ENCODE measurements at places on chromosomes 11 and 22.

GRCh38 chr11:12598330-12599256, 75.6 kb upstream of the TEAD1 start:
- DNase-seq = no peak

- no peak for DNase-seq
These were observed 1.5 kb upstream of the JAML start for GRCh38 chr11:118226296-118226695.

DNA sequence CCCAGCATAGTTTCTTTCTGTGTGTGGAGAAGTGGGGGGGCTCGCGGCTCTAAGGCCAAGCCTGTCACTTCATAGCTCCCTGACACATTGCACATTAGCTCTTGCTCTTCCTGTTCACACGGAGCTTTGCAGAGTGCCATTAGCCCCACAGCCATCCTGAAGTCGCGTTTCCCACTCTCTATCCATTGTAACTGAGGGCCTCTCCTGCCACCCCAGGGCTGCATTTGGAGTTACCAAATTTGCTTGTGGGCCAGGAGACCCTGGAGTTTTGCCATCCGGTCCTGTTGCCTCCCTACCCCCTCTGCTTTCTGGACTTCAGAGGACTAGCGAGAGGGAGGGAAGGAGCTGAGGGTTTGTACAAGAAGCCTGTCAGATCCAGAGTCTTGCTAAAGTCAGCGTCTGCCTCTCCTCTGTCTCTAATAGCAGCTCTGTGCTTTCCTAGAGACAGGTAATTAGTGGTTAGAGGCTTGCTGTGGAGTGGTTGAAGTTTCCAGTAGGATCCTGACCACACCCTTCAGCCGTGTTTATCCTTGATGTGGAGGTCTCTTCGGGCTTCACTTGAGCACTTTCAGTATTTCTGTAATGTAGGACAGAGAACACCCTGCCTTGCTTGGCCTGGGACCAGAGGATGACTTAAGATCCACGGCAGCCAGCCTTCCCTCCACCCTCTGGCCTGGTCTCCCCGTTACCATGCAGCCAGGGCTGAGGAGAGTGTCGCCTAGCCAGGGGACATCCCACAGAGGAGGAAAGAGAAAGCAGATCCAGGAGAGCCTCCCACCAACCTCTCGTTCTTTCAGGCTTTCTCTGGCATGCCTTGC, 14.1 kb downstream of the DCPS start:
- peak; percentile 81 for DNase-seq

DNA sequence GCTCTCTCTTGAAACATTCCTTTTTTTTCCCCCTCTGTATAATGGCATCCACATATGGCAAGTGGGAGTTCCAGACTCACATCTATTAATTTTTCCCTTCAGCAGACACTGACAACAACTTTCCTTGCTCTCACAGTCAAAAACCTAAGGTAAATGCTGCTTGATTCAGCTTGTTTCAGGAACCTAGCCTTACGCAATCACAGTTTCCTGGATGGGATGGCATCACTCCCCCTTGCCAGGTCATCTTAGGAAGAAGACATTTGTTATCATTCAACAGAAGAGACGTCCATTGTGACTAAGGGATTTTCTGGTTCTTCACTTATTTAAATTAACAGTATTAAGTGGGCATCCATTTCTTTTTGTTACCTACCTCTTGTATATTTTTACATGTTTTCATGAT, 112.0 kb upstream of the PDGFD start:
- no peak for DNase-seq

DNA sequence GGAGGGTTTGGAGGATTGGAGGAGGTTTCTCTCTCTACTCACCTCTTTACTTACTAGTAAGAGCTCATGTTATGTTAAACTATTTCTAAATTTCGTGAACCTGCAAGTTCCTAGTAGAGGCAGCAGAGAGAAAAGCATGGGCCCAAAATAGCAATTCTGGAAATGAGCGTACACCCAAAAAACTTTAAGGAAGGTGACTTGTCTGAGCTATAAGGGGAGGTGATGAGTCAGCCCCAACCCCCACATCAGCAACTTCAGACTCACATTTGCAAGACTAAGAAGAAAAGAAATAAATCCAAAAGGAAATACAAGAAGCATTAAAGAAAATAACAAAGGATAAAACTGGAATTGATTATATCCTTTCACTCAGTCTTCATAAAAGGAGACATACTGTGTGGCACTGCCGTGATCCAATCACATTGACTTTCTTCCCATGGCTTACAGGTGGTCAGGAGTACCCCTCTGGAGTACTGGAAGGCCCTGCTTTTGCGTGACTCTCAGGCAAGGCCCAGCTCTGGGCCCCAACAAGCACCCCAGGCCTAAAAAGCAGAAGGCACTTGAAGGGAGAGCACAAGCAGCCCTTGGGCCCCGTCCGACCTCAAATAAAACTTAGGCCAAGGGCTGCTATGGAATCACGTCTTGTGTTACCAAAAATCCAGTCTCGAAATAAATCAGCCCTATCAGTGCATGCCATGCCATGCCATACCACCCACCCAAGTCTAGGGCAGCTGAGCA, 14.3 kb downstream of the PACSIN2 start:
- peak; percentile 73 for DNase-seq

DNA sequence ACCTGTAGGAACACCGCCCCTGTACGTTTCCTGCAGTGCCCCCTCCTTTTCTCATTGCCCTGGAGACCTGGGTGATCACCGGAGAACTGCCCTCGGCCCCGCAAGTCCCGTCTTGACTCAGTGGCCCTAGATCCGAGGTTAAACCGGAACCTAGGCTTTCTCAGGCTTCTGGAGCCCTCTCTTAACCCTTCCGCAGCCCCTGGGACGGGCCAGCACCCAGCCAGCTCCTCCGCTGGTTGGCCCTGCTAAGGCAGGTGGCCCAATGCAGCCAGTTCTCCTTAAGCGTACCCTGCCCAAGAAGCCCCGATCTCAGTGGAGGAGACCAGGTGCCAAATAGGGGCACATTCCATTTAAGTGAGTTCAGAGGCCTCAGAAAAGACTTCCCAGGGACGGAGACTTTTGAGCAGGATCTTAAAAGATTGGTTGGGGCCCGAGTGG, 776 bp downstream of the NLRX1 start:
- no peak for DNase-seq

- DNase-seq = peak; percentile 60
These were observed 14.6 kb downstream of the PHLDA2 start for GRCh38 chr11:2914455-2915195.

DNA sequence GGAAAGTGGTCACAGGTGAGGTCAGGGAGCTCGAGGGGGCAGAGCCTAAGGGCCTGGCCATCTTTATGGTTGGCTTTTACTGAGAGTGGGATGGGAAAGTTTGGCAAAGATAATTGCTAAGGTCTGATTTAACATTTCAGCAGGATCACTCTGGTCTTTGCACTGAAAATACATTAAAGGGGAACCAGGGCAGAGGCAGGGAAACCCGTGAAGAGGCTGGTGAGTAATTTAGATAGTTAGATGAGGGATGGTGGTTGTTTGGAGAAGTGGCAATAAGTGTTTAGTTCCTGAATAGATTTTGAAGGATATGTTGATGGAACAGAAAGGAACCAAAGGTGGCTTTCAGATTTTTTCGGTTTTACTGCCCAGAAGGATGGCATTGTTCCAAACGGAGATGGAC, 50.8 kb downstream of the SCN3B start:
- DNase-seq = no peak

DNA sequence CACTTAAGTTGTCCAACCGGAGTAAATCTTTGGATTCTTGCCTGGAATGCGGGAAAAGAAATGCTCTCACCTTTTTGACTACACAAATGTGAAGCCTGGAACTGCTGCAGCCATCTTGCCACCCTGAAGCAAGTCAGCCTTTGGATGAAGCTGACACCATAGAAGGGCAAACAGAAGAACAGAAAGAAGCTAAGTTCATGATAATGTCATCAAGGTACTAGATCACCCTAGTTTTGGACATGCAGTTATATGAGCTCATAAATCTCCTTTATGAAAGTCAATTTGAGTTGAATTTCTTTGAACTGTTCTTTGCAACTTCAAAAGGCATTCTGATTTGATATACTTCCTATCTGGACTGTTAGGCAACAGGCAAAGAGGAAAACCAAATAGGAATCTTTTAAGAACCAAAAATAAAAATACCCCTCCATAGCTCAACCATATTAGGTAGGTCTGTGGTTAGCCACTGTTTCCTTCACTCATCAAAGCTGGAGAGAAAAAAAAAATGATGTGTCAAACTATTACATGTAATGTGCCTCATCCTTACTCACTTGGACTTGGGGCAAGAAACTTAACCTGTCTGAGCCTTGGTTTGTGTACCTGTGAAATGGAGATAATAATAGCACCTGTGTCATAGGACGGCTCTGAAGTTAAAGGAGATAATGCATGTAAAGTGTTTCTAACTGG, 91.9 kb downstream of the WT1 start:
- no peak for DNase-seq

DNA sequence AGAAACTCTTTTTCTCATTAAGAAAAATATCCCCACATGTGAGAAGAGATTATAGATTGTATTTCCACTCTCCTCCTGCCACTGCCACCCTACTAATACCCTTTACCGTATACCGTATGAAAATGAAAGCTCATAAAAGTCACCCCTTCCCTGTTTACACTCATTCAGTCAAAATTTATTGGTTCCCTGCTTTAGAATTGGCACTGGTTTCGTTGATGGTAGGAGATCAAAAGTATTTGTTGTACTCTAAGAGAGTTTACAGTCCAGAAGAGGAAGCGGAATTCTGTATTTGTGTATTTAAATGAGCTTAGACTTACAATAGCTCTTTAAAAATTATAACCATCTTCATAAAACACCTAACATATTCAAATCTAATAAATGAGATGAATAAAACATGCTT, 68.2 kb downstream of the BBOX1 start:
- DNase-seq = no peak

GRCh38 chr22:28674121-28674563, 5.5 kb downstream of the TTC28 start:
- no peak for DNase-seq

DNA sequence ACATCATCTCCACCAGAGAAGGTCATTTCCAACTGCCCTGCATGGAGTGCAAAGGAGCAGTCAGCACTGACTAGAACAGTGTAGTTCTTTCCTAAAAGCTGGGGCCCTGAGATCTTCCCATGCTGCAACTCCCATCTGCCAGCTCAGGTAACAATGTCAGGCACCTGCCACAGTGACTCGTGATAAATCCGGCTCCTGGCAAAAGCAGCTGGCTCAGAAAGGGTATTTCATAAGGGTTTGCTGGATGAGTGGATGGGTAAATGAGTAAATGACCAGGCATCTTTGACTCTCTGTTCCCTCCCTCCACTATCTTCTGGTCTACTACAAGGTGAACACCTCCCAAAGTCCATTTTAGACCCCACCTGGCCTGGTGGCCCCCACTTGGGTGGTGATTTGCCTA, 403.6 kb downstream of the NXPE2 start:
- DNase-seq = no peak

GRCh38 chr22:44410451-44410991, 87.5 kb downstream of the RTL6 start:
- DNase-seq = peak; percentile 43

- DNase-seq = no peak
These were observed 9.9 kb downstream of the OR5M11 start for GRCh38 chr11:56533054-56533740.

GRCh38 chr22:19127329-19128008, 3.6 kb upstream of the TSSK2 start:
- no peak for DNase-seq

DNA sequence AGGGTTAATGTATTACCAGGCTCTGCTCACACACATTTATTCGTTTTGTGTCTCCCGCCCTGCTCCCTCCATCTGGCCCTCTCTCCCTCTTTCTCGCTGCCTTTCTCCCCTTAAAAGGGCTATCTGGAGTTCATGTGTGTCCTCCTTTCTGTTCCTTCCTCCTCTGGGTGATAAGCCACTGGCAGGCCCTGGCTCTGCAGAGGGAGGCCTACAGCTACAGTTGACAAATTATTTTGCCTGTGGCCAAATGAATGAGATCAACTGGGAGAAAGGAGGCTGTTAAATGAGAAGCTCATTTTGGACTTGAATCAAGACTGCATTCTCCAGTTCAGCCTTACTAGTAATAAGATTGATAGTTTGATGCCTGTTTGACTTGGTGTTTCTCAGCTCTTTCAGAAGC, 17.5 kb upstream of the OPCML start:
- DNase-seq = no peak

DNA sequence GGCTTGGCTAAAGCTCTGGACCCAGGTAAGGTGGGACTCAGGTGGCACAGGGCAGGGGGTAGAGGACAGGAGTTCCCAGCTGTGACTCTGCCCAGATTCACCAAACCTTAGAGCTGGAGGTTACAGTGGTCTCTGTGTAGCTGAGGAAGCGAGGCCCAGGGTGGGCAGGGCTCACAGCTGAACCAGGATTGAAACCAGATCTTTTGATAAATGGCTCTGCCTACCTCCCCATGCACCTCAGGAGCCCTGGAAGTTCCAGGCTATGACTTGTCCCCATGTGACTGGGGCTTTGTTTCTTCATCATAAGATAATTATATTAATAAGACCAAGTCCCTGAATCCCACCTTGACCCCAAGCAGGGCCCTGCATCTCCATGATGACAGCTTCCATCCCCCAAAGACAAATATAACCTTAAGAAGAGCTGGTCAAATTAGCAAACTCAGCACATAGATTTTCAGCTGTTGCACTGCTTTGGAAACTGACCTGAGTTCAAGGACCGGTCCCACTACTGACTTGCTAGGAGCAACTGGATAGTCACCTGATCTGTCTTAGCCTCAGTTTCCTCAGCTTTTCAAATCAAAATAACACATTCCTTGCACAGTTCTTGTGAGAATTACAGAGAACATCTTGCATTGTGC, 21.3 kb upstream of the TSKU start:
- no peak for DNase-seq

GRCh38 chr11:62406034-62406433, 12.8 kb upstream of the SCGB1A1 start:
- DNase-seq = no peak

GRCh38 chr11:122436188-122436555, 219.3 kb upstream of the UBASH3B start:
- DNase-seq = no peak

DNA sequence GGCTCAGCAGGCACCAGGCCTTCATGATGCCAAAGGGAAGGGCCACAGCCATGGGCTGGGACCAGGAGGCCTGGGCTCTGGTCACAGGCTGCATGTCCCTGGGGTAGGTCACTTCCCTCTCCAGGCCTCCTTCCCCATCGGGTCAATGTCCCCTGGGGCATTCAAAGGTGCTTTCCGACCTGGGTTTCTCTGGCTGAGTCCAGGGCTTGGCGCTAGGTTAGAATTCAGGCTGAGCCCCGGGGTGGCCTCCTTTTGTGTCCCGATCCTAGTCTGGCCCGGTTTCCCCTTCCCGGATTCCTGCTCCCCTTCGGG, 12.2 kb downstream of the MAFF start:
- no peak for DNase-seq

GRCh38 chr11:78277314-78277994, 88.7 kb downstream of the USP35 start:
- no peak for DNase-seq

GRCh38 chr11:36012455-36012854, 68.6 kb downstream of the LDLRAD3 start:
- DNase-seq = no peak

- no peak for DNase-seq
These were observed 19.9 kb downstream of the TRAF6 start for GRCh38 chr11:36490026-36490806.

- DNase-seq = no peak
These were observed 12.1 kb upstream of the XBP1 start for GRCh38 chr22:28812516-28812915.
